Omental fat pad (tissue), 4 donors: ENCODE measurements at places on chromosomes 4 and X. TPM values are rescaled to one million over a fixed set of nuclear protein-coding genes. Genes with fewer than 3 reads are reported as not detected.

The YIPF7 gene
- total RNA-seq, result not detected

- DNase-seq, result no peak
Observed at GRCh38 chrX:3154386-3154975, 113.2 kb downstream of the ARSF start.

The CC2D2A gene
- 25.2 TPM for total RNA-seq

DNA sequence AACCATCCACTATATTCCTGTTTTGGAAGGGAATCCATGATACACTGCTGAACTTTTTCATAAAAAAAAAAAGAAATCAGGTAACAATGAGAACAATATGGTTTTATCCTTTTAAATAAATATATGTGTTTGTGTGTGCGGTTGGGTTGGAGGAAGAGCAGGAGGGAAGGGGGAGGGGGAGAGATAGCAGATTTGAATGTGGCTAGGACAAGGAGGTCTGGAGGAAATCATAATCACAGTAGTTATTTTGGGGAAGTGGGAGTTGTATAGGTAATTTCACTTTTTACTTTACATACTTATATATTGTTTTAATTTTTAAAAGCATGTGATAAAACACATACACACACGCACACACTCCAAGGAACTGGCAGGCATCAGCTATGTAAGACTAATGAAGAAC is 134.5 kb upstream of the MBNL3 start:
- no peak for DNase-seq

DNA sequence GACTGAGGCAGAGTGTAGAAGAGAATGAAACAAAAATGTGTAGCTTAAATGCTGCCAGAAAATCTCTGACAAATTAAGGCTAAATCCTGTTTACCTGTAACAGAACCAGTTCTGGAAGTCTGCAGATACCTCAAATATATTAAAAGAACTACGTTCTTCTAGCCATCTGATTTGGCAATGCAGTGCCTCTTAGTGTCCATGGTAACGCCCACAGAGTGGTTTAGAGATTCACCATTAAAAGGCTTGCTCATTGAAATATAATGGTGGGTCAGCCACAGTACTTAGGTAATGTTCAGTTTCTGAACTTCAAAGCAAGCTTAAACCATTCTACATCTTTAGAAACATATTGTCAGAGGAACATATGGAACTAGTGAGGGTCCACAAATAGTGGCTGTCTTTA is 23.2 kb upstream of the LUZP4 start:
- DNase-seq, result no peak

DNA sequence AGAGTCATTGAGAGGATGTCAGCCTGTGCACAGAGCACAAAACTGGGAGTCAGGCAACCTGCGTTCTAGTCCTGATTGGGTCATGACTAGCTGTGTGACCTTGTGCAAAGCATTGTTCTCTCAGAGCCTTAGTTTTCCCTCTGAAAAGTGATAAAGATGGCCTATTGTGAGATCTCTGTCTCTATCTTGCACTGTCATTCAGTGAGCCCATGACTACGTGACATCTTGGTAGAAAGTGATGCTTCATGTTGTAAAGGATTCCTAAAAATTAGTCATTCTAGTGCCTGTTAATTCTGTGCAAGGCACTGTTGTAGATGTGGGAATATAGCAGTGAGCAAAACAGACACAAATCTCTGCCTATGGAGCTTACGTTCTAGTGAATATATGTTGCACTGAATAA is 2.5 kb downstream of the PGRMC1 start:
- no peak for DNase-seq

The CCDC110 gene
- total RNA-seq, result 0.47 TPM

DNA sequence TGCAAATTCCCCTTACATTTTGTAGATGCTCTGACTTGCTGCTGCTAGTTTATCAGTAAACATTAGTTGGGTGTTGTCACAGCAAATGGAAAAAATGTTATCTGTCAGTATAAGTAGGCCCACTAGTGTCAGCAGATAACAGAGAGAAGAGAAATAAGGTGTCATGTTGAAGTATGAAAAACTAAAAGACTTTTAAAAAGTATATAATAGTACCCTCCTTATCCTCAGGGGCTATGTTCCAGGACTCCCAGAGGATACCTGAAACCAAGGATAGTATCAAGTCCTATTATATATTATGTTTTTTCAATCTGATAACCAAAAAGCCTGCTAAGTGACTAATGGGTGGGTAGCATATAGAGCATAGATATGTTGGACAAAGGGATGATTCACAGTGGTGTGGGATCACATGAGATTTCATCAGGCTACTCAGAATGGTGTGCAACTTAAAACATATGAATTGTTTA is 11.6 kb upstream of the BMP2K start:
- no peak for DNase-seq
